Forelimb muscle (tissue), 1 donor: ENCODE measurements at places on chromosomes 12 and 14.

GRCh38 chr12:40226705-40227104 lies 1.9 kb downstream of the LRRK2 start:
- DNase-seq: peak; percentile 43

DNA sequence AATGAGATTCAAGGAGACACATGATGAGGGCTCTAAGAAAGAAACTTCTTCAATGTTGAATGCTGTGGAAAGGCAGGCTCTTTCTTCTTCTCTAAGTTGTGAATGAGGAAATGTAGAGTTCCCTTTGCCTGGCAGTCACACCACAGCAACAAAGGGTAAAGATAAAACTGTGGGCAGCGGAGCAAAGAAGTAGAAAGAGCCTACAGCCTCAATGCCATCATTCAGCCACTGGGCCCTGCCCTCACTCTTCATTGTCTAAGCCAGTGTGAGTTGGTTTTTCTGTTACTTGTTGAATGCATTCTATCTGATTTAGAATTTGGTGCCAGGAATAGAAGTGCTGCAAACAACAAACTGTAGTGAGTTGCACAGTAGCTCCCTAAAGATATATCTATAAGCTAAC lies 12.2 kb downstream of the SDR9C7 start:
- no peak for DNase-seq

DNA sequence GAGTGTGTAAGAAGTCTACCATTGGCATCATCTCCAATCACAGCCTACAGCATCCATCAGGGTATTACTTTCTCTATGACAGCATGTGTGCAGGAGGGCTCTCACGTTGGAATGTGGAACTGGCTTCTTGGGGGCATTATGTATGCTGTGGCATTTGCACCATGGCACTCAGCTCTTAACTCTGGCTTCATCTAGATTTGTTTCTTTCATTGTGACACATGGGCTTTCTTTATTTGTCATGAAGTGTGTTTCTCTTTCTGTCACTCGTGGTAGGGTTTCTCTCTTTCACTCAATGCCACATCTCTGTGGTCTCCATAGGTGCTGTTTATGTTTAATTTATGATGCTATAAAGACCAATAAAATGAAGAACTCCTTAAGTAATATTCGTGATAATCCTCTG lies 191.2 kb upstream of the GARIN2 start:
- no peak for DNase-seq

DNA sequence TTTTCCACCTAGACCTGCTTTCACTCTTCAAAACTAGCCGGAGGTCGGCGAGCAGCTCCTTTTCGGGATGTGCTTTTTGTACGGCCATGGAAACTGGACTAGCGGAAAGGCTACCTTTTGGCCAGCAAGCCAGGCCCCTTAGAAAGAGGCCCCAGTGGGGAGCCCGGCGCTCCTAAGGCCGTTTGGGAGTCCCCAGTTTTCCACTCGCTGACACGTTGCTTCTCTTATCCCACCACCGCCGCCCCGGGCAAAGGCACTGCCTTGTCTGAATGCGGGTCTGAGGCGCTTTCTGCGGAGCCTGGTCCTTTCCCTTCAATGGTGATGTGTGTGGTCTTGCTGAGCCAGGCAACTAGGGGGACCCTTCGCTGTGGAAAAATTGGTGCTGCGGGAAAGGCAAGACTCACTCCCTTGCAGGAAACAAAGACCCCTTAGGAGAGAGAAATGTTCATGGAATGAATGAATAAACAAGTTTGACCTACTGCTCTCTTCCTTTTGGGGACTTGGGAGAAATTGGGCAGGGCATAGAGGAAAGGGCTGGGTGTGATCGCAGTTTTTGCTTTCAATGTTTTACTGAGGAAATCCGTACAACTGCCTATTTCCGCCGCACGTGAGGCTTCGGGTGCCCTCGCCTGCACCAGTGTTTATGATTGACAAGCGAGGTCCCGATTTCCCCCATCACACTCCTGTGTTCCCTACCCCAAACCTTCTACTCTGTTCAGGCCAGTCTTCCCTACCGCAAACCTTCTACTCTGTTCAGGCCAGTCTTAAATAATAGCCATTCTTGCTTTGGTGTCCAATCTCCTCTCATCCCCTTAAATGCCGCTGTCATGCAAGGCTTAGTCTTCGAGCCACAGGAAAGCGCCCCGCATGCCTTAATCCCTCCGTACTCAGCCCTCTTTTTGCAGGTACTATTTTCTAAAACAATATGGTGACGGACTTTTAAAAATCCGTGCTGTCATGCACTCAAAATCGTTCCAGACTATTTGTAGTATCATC lies 1.0 kb upstream of the SLC38A2 start:
- no peak for DNase-seq

DNA sequence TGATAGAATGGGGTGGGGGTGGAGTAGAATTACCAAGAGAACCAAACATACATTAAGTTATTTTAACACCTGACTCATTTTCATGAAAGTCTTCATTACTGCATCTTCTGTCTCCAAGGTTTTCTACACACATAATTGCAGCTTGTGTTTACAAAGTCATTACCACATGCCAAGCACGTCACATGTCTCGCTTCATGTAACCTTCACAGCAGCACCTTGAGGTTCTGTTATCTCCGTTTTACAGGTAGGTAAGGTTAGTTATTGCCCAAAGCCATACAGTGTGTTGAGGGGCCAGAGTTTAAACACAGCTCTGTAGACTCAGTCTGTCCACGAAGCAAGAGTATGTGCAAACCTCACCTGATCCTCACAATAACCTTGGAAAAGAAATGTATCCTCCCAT lies 64.3 kb upstream of the RBM19 start:
- DNase-seq: no peak

DNA sequence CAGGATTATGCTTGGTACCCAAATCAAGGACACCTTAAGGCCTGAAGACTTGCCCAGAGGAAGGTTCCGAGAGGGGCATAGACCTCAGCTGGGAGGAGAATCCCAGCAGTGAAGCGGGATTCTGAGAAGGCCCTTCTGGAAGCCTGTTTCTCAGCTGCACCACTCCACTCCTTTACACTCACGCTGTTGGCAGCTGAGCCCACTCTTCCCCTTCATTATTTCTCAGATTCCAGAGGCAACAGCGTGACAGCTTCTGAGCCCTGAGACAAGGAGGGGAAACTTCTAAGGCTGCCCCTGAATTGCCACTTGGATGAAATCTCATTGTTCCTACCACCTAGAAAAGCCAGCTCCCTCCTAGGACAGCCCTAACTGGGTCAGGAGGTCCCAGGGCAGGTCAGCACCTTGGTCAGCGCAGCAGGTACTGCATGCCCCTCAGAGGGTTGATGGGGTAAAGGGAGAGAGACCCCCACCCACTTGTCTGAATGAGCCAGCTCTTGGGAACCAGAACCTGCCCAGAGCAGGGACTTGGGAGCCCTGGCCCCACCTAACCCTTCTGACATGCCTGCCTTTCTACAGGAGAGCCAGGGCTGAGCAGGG lies 53.9 kb downstream of the ISCA2 start:
- DNase-seq: no peak

DNA sequence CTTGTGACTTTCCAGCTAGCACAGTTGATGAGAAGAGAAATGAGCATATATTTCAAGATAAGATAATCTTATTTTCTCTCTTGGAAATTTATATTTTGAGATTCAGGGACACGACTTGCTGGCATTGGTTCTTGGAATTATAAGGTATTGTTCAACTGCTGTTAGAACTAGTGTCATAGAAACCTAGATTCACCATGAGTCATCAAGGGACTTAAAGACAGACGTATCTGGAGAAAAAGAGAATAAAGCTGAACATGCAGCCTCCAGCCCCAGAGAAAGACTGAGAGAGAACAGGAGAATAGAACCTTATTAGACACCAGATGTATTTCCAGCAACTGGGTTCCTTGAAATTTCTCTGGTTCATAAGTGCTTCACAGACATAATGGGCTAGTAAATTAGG lies 194.4 kb upstream of the PPFIA2 start:
- DNase-seq: no peak

DNA sequence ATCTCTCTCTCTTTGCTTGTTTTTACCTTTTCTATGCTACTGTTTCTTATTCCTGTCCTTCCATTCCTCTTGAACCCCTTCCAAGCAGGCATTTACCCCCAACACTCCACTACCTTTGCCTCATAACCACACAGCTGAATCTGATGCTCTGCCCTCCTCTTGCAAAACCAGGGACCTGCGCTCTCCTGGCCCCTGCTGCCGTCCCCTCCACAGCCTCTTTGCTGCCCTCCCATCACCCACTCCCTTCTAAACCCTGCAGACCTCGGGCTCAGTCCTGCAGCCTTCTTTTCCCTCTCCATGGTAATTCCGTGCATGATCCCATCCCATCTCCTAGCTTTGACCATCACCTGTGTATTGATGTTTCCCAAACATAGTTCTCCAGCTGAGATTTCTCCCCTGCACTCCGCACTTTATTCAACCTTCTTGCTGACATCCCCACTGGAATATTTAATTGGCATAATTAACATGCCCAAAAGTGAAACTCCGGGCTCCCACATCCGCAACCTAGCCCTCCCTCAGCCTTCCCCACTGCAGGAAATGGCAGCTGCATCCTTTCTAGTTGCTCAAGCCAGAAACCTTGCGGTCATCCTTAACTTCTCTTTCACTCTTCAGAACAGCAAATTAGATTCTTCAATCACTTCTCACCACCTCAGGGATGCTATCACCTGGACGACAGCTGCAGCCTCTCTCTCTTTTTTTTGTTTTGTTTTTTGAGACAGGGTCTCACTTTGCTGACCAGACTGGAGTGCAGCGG lies 16.0 kb downstream of the FIGNL2 start:
- no peak for DNase-seq

GRCh38 chr12:100163416-100164152 lies 20.9 kb upstream of the BLTP3B start:
- no peak for DNase-seq

- DNase-seq: no peak
Observed at GRCh38 chr12:45219621-45220020, 3.7 kb downstream of the ANO6 start.

GRCh38 chr14:24710403-24711112 lies 76.6 kb upstream of the GZMB start:
- no peak for DNase-seq

DNA sequence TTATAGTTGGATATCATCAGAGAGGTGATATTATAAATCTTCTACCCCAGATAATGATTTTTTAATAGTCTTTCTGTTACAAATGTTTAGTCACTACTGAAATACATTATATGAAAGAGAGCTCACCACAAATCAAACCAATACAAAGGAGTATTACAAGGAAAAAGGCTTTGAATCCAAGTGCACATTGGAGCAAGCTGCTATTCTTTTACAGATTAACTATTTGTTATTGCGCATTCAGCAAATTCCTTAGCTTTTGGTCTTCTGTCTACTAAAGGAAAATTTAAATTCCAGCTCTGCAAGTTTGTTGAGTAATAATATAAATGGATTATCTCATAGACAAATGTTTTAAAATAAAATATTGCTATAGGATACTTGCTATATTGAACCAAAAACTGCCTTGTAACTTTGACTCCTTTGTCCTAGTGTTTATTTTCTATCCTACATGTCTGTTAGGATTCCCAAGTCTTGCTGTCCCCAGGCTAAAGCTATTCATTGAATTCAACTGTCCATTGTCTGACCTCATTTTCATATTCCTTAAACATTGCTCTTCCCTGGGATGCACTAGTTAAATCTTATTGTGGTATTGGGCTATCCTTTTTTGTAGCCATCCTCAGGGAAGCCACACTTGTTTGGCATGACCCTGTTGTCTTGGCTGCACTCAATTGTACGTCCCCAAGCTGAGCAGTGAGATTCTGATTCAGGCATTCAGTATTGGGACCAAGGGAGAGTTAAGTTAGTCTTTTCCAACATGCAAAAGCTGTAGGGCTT lies 41.5 kb downstream of the PDE3A start:
- no peak for DNase-seq

DNA sequence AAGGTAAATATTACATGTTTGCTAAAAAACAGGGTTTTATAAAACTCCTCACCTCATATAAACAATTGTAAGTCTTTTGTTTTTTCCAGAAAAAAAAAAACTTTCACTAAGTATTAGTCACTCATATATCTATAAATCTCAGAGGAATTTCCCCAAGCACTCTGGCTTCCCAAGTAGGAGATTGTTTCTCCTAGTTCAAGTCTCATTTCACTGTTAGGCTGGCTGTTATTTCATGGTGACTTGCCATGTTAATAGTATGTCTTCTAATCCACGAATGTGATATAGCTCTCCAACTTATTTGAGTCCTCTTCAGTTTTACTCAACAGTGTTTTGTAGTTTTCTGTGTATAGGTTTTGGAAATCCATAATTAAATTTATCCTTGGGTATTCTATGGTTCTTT lies 61.6 kb downstream of the CAPZA3 start:
- no peak for DNase-seq

DNA sequence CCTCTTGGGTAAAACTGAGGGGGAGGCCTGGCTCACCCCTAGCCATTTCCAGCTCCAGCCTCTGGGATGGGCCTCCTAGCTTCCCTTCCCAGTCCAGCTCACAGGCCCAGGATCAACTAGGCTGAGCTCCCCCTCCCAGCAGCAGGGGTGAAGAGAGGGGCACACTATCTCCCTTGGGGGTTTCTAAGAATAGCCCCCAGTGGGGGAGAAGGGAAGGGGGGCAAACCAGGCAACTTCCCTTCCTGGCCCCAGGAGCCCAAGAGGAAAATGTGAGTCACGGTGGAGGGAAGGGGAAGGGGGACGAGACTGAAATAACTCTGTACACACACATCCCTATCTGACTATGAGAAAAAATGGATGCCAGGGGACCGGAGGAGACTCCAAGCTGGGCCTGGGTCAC lies 9.0 kb downstream of the ADCY6 start:
- peak; percentile 20 for DNase-seq

DNA sequence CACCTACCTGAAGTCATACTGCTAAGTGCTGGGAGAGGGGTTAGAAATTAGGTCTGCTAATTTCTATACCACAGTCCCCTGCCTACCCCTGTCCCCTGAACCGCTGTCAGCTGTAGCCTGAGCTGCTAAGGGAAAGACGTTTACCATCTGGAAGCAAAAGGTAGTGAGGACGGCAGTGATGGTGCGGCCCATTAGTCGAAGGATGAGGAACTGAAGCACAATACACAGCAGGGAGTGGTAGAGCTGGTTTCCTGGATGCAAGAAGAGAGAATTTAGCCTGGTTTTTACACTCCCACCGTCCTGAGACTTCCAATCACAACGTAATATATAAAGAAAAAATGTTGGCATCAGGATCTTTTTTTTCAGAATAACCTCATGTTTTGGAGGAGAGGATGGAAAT lies 11.8 kb downstream of the EMG1 start:
- DNase-seq: no peak

- DNase-seq: no peak
Observed at GRCh38 chr12:87311206-87311605, 718.0 kb downstream of the C12orf50 start.

GRCh38 chr12:57832966-57833365 lies 13.6 kb downstream of the CTDSP2 start:
- DNase-seq: no peak

DNA sequence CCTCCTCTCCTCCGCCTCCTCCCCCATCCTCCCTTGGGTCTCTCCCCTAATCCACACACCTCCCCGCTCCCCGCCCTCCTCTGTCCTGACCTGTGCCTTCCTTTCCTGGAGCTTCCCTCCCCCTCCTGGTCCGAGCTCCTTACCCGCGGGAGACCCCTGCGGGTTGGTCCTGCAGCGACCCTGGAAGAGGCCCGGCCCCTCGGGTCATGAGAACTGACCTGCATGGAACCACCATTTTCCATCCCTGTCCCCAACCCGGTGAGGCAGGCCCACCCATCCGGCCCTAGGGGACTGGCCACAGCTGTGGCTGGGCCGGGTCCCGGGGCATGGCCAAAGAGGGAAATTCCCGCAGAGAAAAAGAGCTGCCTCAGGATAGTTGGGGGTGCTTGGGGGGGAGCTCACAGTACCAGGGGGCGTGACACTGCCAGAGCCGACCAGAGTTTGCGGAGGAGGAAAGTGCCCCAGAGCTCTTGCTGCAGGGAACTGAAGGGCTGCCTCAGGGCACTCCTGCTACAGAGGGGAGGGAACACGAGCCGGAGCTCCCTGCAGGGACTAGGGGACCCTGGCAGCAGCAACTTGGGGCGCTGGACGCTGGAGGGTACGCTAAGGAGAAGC lies 613 bp downstream of the ARHGEF40 start:
- DNase-seq: no peak
